ENCODE measurements at places on chromosomes 3 and 15.

GRCh38 chr3:157075693-157076420 lies 84.1 kb downstream of the CCNL1 start:
- no peak overlapping the region for H3K4me3 ChIP-seq
- no peak for DNase-seq
- peaks cover 3% of the 10 kb centered on the region for H3K4me1 ChIP-seq
- H3K36me3 ChIP-seq: no peaks in the 10 kb centered on the region

DNA sequence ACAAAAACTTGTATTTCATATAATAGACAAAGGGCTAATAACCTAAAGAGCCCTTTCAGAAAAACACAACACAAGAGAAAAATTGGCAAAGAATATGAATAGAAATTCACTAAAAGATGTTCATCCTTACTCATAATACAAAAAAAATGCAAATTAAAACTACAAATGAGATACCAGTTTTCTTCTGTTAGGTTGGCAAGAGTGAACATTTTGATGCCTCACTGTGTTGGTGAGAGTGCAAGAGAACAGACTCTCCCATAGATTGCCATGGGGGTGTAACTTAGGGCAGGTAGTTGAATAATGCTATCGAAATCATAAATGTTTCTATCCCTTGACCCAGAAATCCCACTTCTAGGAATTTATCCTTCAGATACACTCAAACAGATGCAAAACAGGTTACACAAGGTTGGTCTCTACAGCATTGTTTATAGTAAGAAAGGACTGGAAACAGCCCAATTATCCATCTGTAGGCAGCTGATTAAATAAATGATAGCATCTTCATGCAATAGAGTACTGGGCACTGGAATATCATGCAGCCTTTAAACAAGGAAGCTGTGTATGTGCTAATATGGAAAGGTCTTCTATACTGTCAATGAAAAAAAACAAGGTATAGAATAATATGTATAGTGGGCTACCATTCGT lies 146.3 kb downstream of the TLE3 start:
- peaks cover 8% of the 10 kb centered on the region for H3K27me3 ChIP-seq
- DNase-seq: no peak
- no peak overlapping the region for H3K4me3 ChIP-seq
- H3K36me3 ChIP-seq: no peaks in the 10 kb centered on the region
- no peaks in the 10 kb centered on the region for H3K4me1 ChIP-seq

DNA sequence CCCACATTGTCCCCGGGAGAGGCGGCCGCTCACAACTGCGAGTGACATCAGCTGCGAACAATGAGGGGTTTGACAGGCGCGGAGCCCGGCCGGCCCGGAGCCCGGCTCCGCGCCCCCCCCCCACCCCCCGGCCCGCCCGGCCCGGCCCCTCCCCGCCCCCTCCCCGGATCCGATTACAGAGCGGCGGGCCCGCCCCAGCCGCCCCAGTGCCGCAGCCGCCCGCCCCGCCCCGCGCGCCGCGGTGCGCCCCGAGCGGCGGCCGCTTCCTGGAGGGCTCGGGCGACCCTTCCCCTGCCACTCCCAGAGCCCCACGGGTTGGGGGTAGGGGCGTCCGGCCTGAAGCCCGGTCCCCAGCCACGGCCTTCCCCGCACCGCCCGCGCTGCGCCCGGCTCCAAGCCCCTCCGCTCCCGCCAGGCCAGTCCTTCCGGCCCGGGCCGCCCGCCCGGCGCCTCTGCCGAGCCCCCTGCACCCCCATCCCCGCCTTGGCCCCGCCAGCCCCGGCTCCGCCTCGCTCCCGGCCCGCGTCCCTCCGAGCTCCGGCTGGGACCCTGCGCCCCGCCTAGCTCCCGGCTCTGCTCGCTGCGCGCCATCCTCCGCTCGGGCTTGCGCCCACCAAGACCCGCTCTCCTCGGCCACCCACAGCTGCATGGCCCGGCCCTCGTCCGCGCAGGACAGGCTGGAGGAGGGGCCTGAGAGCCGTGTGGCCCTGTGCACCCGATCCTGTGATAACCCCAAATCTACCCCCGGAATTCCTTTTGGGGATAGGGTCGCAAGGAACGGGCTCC lies at the start of gene PCBP4:
Gene PCBP4, minus strand, starts transcription at position 71 of the 786 bp plus-strand sequence. CDS start 6,214 bp downstream, outside the sequence.
- peak; percentile 65 for DNase-seq
- H3K27ac ChIP-seq: peak within 1 kb of the TSS; percentile 77
- H3K36me3 ChIP-seq: peaks cover 3% of the 10 kb centered on the region
- H3K4me3 ChIP-seq: peak within 1 kb of the TSS; percentile 64
- no peaks in the 10 kb centered on the region for H3K27me3 ChIP-seq

GRCh38 chr3:117442566-117442965 lies 733.0 kb downstream of the TUSC7 start:
- H3K4me1 ChIP-seq: no peaks in the 10 kb centered on the region
- H3K27ac ChIP-seq: no peak overlapping the region
- H3K4me3 ChIP-seq: no peak overlapping the region
- no peaks in the 10 kb centered on the region for H3K36me3 ChIP-seq
- no peak for DNase-seq

- DNase-seq: no peak
- no peak overlapping the region for H3K4me3 ChIP-seq
- no peak overlapping the region for H3K27ac ChIP-seq
These were observed 719.3 kb upstream of the SGO1 start for GRCh38 chr3:20905210-20905805.

- H3K27ac ChIP-seq: no peak overlapping the region
- no peaks in the 10 kb centered on the region for H3K36me3 ChIP-seq
- DNase-seq: no peak
- no peak overlapping the region for H3K4me3 ChIP-seq
- no peaks in the 10 kb centered on the region for H3K4me1 ChIP-seq
These were observed 80.0 kb upstream of the BNC1 start for GRCh38 chr15:83364501-83364900.

DNA sequence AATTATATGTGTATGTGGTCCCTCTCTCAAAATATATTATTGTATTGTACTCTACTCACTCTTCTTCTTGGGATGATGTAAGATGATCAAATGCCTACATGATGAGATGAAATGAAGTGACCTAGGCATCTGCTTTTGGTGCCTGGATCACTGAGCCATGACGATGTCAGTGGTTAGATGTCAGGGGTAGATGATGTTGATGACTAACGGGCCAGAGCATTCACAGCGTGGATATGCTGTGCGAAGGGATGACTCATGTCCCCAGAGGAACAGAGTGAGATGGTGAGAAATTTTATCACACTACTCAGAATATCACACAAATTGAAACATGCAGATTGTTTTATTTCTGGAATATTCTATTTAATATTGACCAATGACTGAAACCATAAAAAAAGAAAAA lies 233.9 kb upstream of the CADM2 start:
- no peaks in the 10 kb centered on the region for H3K4me1 ChIP-seq
- H3K36me3 ChIP-seq: no peaks in the 10 kb centered on the region
- no peak overlapping the region for H3K27ac ChIP-seq
- H3K27me3 ChIP-seq: no peaks in the 10 kb centered on the region

GRCh38 chr3:67655364-67656121 lies 1.1 kb upstream of the SUCLG2 start:
- DNase-seq: no peak
- H3K4me3 ChIP-seq: peak overlapping the region; percentile 85

- DNase-seq: no peak
- peaks cover 49% of the 10 kb centered on the region for H3K36me3 ChIP-seq
- H3K4me3 ChIP-seq: no peak overlapping the region
- H3K27ac ChIP-seq: no peak overlapping the region
- H3K4me1 ChIP-seq: no peaks in the 10 kb centered on the region
These were observed 56.8 kb downstream of the DNAH1 start for GRCh38 chr3:52372822-52373504.

DNA sequence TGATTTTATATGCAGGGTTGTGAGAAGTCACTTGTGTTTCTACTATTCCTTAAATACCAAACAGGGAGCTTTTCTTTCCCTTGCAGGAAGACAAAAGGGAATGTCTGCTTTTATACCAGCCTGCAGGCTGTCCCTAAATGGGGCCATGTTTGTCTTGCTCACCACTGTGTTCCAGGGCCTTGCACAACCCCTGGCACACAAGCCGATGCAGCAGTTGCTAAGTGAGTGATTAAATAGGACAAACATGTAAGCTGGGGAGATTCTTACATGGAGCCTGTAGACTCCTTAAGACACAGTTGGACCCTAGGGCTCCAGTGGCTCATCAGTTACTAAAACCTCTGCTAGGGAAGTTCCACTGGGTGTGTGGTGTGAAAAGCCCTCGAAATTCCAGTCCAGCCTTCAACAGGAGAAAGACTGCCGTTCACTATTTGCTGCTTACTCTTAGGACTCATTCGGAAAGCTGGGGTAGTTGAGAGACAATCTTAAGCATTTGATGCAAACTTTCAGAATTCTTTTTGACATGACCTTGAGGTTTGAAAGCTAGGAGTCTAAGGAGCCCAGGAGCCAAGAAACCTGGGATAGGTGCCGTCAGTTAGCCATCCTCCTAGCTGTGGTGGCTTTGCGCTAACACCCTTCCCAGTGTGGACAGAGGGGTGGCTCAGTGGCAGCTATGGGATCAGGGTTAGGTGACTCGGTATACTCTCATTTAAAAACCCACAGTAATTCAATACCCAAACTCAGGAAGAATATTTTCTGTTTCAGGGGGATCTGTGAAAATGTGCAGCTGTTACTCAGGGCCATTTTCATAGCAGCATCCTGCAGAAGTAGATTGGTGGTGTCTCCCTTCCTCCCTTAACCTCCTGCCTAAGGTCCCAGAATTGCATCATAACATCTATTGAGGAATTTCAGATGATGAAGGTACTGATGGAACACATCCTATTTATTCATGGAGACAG lies 39.1 kb downstream of the SYNM start:
- H3K4me3 ChIP-seq: no peak overlapping the region
- H3K4me1 ChIP-seq: no peaks in the 10 kb centered on the region
- peaks cover 14% of the 10 kb centered on the region for H3K36me3 ChIP-seq
- no peak for DNase-seq

DNA sequence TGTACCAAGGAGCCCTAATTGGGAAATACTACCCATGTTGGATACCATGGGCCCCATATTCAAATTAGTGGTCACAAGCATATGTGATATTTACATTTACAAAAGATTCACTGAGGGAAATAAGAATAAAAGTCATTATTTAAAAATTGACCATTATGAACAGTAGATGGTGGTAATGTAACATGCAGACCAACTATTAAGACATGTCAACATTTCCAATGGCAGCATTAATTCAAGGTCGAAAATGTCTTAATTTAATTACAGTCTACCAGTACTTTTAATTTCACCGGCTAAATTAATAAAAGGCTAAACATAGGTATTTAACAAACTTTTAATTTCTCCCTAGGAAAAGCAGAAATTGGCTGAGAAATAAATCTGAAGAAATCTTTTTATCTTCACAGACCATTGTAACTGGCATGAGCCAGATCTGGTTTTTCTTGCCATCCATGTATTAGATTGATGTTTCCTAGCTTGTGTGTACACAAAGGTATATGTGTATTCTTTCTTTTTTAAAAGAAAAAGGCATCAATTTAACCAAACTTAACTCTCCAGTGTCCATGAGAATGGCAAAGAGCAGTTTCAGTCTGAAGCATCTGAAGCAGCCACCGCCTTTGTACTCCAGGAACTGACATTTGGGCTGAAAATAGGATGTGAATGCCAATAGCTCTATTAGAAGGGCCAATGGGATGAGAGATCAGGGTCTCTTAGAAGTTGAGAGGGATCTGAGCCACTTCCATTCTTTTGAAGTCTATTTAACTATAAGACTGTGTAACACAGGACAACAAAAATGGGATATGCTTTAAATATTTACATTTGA lies 26.6 kb downstream of the NEK11 start:
- no peak overlapping the region for H3K27ac ChIP-seq
- no peak for DNase-seq
- no peak overlapping the region for H3K4me3 ChIP-seq
- no peaks in the 10 kb centered on the region for H3K36me3 ChIP-seq
- no peaks in the 10 kb centered on the region for H3K4me1 ChIP-seq
- H3K27me3 ChIP-seq: no peaks in the 10 kb centered on the region

GRCh38 chr15:29534378-29534777 lies 264.8 kb upstream of the NSMCE3 start:
- no peaks in the 10 kb centered on the region for H3K27me3 ChIP-seq
- H3K36me3 ChIP-seq: no peaks in the 10 kb centered on the region
- H3K4me1 ChIP-seq: no peaks in the 10 kb centered on the region
- no peak overlapping the region for H3K4me3 ChIP-seq
- H3K27ac ChIP-seq: no peak overlapping the region
- no peak for DNase-seq

DNA sequence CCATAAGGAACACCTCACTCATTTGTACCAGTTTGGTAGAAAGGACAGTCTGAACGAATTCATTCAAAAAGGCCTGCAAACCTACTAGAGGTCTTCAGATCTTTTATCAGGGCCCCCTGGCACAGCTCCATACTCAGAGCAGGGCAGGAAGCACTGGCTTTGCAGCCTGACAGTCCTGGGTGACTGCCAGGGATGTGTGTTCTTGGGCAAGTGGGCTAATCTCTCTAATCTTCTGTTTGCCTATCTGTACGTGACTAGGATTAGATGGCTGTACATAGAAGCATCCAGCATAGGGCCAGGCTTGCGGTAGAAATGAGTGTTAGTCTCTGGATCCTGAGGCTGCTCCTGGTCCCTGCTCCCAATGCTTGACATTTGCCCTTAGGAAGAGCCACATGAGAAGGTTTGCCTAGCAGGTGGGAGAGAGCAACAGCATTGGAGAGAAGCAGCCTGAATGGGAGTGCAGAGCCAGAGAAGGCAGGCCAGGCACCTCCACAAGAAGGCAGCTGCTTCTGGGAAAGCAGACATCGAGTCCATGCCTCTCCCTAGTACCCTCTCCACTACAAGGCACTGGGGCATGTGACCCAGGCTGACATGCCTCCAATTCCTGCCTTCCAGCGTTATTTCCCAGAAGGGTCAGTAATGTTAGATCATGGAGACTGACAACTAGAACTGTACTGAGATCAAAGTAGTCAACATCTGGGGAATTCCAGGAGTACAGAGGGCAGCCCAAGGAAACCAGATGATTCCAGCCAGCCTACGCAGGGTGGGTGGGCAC lies 1.0 kb upstream of the CXCR6 start:
- H3K27ac ChIP-seq: no peak overlapping the region
- no peak overlapping the region for H3K4me3 ChIP-seq
- no peaks in the 10 kb centered on the region for H3K27me3 ChIP-seq
- no peaks in the 10 kb centered on the region for H3K4me1 ChIP-seq

- no peaks in the 10 kb centered on the region for H3K27me3 ChIP-seq
- no peak overlapping the region for H3K27ac ChIP-seq
- H3K4me3 ChIP-seq: no peak overlapping the region
- H3K36me3 ChIP-seq: no peaks in the 10 kb centered on the region
- no peaks in the 10 kb centered on the region for H3K4me1 ChIP-seq
These were observed 13.6 kb upstream of the CSRNP1 start for GRCh38 chr3:39166932-39167532.

DNA sequence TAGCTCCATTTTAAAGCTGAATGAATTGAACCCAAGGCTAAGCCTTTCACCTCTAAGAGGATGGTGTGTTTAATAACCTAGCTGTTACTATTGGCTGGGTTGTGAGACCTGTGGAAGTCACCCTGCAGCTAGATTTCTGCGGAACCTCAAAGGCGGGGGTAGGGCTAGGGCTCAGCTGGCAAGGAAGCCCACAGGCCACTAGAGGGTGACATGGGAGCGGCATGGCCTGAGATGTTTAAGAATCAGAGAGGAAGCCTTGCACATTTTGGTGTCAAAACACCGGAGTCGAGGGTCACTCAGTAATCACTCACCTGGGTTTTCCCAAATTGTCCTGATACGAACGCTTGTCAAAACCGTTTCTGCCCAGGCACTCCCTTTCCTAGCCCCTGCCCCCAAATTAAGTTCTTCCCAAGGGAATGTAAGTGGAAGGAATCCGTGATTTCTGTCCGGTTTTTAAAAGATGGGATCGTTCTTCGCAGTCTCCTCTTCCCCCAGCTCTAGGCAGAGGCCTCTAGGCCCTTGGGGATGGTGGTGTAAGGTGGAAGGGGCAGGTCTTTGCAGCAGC lies 3.8 kb upstream of the ACAD9 start:
- H3K27ac ChIP-seq: no peak overlapping the region
- no peaks in the 10 kb centered on the region for H3K36me3 ChIP-seq
- peaks cover 9% of the 10 kb centered on the region for H3K4me1 ChIP-seq
- no peaks in the 10 kb centered on the region for H3K27me3 ChIP-seq

Data from large intestine (tissue), 12 donors.